ENCODE measurements at places on chromosomes 1 and 21. TPM values are rescaled to one million over a fixed set of nuclear protein-coding genes. Genes with fewer than 3 reads are reported as not detected.

EPHA2 gene
- 24.1 TPM for total RNA-seq

BSND gene
- not detected for total RNA-seq

PLXNA2 gene
- 43.4 TPM for total RNA-seq

CACNA1S gene
- total RNA-seq = not detected

BEND5 gene
- total RNA-seq = 3.5 TPM

NTRK1 gene
- 2.5 TPM for total RNA-seq

CBS gene
- total RNA-seq = 5.8 TPM

CFAP74 gene
- total RNA-seq = not detected

TMEM61 gene
- total RNA-seq = 0.27 TPM

NHLH1 gene
- total RNA-seq = not detected

FCER1G gene
- 92.7 TPM for total RNA-seq

WNT9A gene
- 0.80 TPM for total RNA-seq

FLG2 gene
- total RNA-seq = not detected

DIO1 gene
- not detected for total RNA-seq

FAM72C gene
- total RNA-seq = 0.16 TPM

SPRR2A gene
- total RNA-seq = not detected

ST6GALNAC5 gene
- 0.52 TPM for total RNA-seq

GBP7 gene
- not detected for total RNA-seq

RAB7B gene
- total RNA-seq = 4.5 TPM

GUK1 gene
- 185 TPM for total RNA-seq

C4BPA gene
- not detected for total RNA-seq

TCHHL1 gene
- not detected for total RNA-seq

HUNK gene
- total RNA-seq = 0.38 TPM

TDRD10 gene
- 3.4 TPM for total RNA-seq

NIT1 gene
- total RNA-seq = 27.6 TPM

OR2L13 gene
- not detected for total RNA-seq

CASQ1 gene
- total RNA-seq = 21.8 TPM

PRUNE1 gene
- 36.6 TPM for total RNA-seq

KIF2C gene
- total RNA-seq = 1.2 TPM

BNIPL gene
- 0.15 TPM for total RNA-seq
